WTC11 (cell line): ENCODE measurements at places on chromosomes 4 and X.

DNA sequence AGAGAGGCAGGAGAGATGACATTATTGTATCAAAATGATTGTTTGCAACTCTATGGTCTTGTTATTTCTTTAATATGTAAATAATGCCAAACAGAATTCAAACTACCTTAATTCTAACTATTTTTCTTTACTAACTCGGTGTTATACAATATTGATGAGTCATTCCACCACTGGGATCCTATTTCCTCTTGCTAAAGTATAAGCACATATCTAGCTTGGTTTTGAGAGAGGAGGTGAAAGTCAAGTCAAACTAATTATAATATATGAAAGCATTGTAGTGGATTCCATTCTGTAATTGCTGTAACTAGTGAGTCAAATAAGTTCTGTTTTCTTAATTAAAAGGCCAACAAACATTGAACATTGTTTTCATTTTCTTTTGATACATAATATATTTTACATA, 837.6 kb downstream of the PDHA2 start:
- no peak for DNase-seq

DNA sequence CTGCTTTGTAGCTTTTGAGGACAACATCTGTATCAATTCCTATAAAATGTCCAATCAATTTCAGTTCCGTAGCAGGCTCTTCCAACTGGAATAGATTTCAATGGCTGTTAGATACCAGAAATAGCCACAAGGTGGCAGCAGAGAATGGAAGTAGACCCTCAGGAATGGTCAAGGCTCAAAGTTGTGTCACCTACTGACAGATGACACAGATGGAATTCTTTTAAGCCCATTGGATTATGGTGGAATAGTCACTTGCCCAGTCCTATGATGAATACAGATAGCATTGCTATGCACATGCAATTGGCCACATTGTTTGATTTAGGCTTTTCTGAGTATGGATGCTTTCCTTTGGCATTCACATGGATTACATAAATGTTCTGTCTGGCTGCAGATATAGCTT, 130.4 kb upstream of the RADX start:
- peak; percentile 11 for DNase-seq

DNA sequence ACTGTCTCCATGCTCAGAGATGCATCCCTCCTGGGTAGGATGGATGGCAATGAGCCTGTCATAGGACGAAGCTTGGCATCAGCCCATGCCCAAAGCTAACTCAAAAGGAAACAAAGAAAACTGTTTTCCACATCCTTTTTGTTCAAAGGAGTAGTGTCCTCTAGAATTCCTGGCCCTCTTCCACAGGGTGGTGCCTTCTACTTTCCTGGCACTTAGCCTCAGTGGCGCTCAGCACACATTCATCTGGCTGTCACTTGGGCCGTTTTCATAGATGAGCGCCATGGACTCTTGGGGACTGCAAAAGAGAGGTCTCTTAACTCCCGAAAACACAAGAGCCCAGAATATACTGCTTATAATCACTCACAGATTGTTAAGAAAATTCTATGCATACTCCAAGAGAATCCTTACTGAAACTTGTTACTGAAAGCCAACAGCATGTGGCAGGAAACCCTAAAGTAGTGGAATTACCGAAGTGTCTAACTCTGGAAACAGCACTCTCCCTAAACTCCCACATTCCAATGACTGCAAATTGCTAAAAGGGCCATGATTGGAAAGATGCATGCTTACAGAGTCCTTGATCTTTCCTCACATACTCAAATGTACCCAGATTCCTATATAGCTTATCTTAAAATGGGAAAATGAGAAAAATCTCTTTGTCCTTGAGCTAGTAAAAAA, 110.0 kb downstream of the HS6ST2 start:
- DNase-seq: no peak

- no peak for DNase-seq
These were observed 138.2 kb upstream of the RAPGEF2 start for GRCh38 chr4:158964728-158965124.

- no peak for DNase-seq
These were observed 29.8 kb downstream of the SGMS2 start for GRCh38 chr4:107854356-107855022.

DNA sequence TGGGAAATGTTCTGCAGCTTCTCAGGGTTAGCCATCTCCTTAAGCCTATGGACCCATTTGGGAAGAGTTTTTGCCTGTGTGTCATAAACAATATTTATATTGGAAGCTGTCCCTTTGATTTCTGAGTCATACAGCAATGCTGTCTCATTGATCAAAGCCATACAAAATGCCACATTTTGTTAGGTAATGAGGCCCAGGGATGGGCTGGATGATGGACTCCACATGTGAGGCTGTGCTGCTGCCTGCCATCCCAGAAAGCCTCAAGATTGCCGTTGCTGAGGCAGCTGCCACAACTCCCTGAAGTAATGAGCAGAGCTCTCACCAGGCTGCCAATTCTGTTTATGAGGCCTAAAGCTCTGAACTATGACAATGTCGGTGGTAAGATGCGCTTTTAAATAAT, 12.2 kb upstream of the GJB1 start:
- no peak for DNase-seq

DNA sequence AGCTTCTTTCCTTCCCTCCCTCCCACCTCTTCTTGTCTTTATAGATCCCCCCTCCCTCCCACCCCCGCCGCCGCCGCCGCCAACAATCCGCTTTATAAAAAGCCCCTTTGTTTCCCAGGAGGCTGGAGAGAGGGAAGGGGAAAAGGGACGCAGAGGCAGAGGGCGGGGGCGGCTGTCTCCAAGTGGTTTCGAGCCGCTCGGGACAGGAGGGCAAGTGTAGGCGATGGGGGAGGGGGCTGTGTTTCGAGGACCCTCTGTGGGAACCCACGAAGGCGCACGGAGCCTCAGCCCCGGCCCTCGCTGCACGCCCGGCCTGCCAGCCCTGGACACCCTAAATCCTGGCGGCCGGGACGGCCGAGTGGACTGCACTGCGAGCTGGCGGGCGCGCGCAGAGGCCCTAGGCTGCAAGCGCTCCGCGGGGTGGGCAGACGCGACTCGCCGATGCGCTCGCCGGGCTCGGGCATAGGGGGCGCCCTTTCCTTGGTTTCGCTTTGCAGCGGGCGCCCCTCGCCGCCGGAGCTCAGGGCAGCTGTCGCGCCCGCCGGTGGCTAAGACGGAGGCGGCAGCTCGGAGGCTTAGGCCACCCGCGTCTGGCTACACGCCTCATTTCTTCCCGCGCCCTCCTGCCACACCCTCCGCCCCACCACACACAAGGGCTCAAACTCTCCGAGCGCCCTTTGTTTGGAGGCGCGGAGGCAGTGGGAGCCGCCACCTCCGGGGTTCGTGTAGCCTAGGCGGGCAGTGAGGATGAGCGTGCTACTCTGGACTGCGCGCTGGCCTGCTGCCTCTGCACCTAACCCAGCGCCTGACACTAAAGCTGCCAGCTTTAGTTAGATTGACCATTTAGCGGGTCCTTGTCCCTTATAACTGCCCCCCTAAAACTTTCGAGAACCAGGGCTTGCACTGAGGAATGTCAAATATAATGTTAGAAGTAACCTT, 2.2 kb downstream of the MAMLD1 start:
- DNase-seq: peak; percentile 77

GRCh38 chr4:175215657-175216056, 297.5 kb downstream of the ADAM29 start:
- no peak for DNase-seq

DNA sequence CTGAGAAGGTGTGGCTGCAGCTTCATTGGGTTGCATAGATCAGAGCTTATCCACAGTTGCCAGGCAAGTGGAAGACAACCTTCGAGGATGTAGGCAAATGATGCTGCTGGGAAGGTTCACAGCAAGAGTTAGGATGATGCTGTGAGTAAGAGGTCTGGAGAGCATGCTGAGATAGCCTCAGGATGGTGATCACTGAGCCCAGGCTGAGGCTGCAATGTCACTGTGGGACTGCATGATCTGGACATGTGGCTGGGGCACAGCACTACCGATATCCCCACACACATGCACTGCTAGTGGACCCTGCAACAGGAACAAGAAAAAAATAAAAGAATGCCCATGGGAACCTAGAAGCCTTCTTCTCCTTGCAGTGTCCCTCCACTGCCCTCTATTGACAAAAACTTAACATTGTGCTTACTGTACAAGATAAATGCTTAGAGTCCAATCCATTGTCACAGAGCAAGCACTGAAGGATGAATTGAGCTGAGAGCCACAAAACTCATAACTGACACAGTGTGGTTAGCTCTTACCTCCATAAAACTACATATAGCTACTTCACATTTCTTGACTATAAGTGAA, 105.6 kb downstream of the CNKSR2 start:
- DNase-seq: no peak

DNA sequence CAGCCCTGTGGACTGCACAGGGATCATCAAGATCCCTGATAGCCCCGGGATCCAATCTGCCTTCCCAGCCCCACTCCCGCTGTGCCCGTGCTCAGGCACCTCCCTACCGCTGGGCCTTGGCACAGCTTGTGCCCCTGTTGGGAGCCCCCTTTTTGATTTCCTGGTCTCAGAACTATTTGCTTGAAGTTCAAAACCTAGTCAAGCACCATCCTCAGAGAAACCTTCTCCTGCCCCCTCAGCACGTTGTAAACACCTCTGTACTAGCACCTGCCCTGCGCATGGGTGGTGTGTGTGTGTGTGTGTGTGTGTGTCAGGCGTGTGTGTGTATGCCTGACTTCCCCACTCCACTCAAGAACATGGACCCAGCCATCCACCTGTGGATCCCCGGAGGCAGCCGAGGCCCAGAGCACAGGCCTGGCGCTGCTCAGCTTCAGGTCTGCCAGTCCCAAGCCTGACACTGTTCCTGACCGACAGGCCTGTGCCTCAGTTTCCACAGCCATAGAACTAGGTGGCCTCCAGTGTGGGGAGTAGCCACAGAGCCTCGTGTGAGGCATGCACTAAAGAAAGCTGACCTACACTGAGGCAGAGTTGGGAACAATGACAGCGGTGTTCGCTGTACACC, 65.5 kb downstream of the ADRA2C start:
- no peak for DNase-seq

DNA sequence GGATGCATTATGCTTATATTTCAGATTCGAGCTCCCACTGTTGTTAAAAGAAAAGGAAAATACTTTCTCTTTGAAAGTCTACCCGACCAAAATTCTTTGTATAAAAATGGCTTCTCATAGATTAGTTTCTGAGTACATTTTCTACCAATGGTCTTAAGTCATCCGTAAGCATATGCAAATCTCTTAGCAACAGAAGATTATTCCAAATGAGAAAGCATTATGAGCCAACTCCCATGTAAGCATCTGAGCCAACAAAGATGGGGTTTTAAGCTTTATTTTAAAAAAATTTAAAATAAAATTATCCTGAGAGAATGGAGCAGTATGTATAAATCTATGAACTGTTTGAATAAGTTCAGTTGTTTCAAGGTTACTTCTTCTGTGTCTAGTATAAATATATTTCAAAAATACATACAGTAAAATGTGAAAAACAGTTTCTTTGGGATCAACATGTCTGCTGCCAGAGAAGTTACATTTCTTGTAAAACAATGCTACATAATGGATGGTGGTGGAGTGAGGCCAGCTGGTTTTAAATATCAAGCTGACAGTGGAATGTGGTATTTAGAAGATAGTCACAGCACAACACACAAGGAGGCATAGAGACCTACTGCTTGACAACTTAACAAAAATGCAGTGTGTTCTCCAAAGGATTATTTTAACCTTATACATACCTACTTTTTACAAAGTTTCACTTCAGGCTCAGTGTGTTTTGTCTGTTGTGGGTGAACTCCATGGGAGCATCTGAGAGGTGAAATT, 199.5 kb upstream of the DIPK2B start:
- DNase-seq: no peak

- DNase-seq: no peak
These were observed 25.9 kb upstream of the ZNF718 start for GRCh38 chr4:98386-98785.

DNA sequence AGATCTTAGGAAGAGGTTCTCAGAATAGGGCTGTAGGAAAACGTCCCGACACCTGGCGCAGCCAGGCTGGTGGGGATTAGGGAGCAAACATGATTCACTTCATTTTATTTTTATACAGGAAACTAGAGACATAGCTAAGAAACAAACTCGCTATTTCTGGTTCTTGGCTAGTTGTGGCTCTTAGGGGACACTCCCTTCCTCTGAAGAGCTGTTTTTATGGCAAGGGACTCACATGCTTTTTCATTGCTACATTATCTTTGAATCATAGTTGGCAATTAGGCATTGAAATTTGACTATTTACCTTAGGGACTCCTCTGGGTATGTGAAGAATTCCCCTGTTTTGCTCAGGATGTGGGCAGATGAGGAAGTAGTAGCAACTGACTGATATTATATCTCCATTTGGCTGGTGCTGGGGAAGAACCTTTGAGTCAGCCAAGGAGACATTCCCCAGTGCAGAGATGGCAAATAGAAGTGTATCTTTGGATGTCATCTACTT, 174.5 kb downstream of the SMIM20 start:
- no peak for DNase-seq

DNA sequence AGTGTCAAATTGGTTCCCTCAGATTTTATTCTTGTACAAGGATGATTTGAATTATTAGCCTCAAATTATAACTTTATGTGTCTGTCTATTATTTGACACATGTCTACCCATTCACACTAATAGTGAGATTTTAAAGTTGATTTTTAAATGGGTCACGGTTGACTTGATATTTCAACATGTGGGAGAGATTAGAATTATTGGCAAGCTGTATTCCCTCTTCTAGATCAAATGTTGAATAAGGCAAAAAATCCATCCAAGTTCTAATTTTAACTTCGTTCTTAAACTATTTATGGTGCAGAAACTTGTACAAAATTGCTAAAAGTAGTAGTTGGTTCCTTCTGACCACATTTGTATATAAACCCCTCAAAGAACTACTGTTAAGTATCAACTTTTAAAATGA, 1498.0 kb downstream of the STIM2 start:
- no peak for DNase-seq

- no peak for DNase-seq
These were observed 47.8 kb downstream of the FHDC1 start for GRCh38 chr4:152983774-152984411.

DNA sequence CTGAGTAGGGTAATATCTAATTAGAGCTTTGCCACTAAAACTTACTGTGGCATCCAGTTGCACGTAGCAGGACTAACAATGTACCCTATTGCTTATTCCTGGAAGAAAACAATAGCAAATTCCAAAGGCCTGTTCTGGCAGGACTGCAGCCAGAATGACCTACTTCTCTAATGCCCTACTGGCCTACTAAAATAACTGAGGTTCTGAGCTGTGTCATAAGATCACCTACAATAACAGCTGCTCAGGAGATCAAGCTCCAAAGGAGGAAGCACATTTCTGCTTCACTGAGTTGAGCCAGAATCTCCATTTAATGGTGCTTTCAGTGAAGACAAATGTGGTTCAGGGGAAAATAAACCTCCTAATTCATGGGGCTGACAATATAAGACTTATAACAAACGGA, 42.2 kb upstream of the CXCL8 start:
- DNase-seq: no peak

GRCh38 chr4:87209182-87209581, 11.2 kb downstream of the KLHL8 start:
- no peak for DNase-seq

GRCh38 chr4:81550388-81550859, 78.7 kb upstream of the RASGEF1B start:
- no peak for DNase-seq

- DNase-seq: no peak
These were observed 170.2 kb downstream of the PPP3CA start for GRCh38 chr4:101177154-101177553.
